ENCODE measurements at places on chromosomes 3 and 15.

DNA sequence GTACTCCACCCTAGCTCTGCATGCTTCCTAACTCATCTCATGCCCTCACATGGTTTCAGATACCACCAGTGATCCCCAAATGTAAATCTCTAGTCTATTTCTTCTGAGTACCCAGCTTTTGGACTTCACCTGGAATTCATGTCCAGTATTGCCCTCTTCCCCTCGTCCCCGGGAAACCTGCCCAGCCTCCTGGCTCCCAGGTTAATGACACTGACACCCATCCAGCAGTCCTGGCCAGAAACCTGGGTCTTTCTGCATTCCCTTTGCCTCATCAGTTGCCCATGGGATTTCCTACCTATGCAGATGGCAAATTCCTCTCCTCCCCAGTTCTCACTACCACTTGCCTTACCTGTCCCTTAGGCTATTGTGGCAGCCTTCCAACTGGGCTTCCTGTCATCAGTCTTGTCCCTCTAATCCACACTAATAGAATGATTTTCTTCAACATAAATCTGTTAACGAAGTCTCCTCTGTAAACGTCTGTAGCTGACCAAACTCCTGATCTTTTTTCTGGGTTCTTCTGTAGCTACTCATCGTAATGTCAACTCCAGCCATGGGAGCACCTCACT is 15.3 kb upstream of the MYLK start:
- DNase-seq = no peak

DNA sequence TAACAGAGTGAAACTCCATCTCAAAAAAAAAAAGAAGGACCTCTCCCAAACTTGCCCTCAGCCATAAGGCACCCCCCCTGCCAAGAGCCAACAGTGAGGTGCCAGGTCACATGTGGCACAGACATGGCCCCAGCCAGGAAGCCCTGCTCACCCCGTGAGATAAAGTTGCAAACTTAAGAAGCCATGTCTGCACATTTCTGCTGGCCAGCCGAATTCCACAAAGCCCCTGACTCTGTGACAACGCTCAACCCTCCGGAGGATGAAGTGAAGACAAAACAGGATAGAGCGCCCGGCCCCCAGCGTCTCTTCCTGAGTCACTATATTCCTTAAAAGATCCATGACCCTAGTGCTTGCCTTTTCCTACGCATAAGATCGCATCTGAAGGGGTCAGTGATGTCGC is 188.1 kb downstream of the XXYLT1 start:
- no peak for DNase-seq

GRCh38 chr3:144760831-144761230 is 789.2 kb downstream of the DIPK2A start:
- DNase-seq = peak; percentile 48

DNA sequence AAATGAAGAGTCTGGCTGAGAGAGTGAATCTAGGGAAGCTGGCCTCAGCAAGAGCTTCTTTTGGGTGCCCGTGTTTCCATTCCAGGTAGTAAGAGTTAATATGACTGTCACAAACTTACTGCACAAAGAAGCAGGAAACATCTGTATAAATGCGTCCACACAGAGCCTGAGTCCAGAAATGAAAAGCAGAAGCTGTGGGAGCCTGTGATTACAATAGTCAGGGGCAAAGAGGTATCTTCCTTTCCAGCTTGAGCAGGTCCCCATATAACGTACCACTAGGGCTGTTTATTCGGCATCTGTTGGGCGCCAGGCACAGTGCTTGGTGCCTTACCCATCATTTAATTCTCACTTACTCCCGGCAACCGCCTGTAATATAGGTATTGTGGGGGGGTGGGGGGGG is 40.5 kb upstream of the B3GNT5 start:
- no peak for DNase-seq

DNA sequence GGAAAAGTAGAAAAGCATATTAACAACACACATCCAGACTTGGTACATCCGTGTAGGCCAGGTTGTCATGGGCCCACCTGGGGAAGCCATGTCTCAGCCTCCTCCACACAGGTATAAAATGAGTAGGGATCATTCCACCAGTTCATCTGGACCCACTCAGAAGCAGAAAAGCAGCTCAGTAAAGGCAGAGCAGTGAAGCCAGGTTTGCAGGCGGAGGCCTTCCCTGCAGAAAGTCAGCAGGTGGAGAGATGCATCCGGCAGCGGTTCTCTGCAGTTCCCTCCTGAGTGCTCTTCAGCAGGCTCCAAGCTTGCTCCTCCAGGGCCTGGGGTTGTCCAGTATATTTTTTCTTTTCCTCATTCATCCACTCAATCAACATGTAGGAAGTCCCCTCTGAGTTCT is 22.1 kb downstream of the LOXL1 start:
- DNase-seq = no peak

DNA sequence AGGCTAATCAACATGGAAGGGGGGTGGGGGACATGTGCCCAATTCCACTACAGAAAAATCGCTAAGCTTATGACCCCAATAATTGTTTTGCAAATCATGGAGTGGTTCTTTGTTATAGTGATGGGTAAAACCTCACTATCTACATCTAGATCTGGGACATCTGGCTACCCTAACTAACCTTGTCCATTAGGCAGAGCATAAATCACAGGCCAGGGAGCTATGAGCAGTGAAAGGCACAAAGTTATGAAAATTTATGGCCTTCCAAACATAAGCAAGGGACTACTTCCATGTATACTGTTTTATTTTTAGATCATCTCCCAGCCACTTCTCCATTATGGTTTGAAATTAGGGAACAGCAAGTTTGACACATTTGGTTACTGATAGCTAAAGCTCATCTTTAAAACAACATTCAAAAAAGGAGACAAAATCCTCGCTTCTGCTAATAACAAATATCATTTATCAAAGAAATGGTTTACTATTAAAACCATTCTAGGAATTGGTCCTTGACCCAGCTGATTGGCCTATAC is 78.3 kb downstream of the RSL24D1 start:
- no peak for DNase-seq

DNA sequence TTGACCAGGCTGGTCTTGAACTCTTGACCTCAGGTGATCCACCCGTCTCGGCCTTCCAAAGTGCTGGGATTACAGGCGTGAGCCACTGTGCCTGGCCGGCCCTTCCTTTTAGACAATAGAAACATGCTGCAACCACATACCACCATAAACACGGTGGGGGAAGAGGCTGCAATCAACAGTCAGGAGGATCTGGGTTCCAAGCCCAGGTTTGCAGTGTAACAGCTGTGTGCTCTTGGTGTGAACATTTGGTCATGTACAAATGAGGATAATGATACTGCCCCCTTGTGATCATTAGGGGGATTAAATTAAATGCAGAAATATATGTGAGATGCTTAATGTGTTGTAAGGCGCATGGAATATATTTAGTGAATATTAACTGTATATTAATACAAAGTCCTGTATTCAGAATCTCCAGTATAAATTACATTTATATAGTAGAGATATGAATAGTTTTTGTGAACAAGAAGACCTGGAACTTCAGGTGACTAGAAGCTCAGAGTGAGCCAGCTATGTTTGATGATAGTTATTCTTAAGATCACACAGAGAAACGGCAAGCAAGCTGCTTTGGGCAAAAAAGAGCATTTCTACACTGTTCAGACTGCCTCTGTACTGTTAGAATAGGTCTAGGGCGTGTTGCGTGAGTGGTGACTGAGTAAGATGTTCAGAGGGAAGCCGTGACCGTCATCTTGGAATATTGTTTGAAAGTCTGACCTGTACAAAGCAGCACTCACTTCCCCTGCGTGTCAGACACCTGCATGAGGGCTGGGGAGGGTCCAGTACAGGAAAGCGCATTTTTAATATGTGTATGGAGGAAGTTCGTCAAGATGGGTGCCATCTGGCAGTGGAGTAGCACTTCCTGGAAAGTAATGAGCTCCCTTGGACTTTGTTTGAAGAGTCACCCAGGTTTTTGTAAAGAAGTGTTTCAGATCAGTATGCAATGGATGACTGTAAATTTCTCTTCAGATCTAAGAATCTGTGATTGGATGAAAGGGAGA is 125.8 kb downstream of the PGPEP1L start:
- DNase-seq = peak; percentile 74

DNA sequence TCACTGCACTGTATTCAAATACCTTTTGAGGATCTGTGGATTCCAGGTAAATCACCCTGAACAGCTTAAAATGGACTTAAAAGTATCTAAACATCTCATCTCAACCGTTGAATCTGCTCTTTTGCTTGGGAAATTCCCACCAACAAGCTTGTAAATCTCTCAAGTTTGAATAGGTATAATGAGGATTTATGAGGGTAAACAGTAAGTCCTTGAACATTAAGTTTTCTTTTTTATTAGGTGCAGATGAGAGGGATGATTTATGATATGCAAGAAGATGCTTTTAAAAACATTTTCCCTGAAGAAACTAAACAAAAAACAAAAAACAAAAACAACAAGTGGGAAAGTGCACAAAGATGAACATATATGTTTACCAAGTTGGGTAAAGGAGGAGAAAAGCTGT is 290.6 kb downstream of the ROBO1 start:
- no peak for DNase-seq

DNA sequence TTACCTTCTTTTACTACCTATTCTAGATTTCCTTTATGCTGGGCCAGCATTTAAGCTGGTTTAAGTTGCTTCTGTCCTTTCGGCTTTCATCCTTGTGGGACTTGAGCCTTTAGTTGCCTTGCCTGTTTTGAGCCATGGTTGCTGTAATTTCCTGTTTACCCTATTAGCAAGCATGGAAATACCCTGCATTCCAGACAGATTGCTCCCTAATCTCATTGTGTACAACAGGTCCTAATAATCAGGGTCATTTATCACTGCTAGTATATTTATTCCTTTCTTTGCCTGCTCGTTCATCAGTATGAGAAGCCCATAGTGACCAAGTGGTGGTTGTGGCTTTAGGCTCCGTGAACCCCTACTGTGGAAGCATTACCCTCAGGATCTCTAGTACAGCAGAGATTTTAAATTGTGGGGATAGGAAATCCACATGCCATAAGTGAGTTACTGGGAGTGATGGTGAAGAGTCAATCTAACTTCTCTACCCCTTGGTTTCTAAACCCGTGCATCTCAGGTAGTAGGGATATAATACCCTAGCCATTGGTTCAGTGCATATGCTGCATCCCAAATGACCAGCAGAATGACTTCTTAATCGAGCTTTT is 31.9 kb downstream of the NCK1 start:
- peak; percentile 64 for DNase-seq

DNA sequence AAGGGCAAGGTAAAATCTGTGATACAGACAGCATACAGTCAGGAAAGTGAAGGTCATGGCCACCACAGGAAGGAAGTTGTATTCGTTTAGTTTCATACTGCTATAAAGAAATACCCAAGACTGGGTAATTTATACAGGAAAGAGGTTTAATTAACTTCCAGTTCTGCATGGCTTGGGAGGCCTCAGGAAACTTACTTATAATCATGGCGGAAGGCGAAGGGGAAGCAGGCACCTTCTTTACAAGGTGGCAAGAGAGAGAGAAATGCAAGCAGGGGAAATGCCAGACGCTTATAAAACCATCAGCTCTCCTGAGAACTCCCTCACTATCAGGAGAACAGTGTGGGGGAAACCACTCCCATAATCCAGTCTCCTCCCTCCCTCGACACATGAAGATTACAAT is 353.7 kb upstream of the SEMA6D start:
- no peak for DNase-seq

Data from foreskin fibroblast (primary cell).